ENCODE measurements at places on chromosomes 16 and 17.
A peak's percentile ranks its signal among the peaks of the same experiment; 100 is the strongest.

DNA sequence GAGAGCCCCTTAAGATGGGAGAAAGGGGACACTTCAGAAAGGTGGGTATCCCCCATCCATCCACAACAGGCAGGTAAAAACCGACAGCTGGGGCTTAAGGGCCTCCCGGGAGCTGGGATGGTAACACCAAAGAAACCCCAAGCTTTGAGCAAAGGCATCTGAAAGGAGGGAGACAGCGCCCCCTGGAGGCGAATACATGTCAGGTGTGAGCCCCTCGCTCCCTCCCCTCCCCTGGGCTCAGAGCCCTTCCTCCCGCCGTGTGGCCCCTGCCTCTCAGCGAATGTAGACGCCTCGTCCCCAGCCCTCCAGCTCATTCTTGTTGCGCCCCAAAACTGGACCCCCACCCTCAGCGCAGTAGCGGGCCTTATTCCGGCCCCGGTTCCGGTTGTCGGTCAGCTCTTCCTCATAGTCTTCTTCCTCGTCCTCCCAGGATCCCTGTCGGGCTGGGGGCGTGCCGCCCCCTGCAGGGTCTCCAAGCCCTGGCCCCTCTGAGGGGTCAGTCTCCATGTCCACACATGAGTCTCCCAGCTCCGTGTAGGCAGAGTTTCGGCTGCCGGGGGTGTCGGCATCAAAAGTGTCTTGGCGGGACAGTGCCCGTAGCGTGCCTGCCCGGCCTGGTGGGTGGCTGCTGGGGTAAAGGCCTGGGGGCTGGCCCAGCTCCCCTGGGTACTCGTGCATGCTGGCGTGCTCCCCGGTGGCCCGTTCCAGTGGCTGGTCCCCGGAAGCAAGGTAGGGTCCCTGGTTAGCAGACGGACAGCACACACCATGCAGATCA is 9.1 kb upstream of the ARL5C start:
- DNase-seq, result peak; percentile 63

DNA sequence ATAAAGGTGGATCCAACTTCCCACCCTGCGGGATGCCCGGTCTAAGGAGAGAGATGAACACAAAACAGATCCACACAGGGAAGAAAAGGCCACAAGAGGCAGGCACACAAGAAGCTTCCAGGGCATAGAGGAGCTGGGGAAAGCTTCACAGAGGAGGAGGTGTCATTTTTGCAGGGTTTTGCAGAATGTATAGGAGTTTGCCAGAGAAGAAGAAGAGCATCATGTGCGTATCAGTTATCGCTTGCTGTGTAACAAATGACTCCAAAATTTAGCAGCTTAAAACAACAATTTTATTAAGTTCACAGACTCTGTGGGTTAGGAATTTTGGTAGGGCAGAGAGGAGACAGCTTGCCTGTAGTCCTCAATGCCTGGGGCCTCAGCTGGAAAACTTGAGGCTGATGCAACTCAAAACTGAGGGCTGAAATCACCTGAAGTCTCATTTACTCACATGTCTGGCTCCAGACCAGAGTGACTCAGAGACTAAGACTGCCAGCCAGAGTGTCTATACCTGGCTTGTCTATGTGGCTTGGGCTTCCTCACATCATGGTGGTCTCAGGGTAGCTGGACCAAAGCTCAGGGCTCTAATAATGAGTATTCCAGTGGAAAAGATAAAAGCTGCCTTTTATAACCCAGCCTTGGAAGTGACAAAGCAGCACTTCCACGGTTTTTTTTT is 33.9 kb upstream of the ZNF423 start:
- DNase-seq, result no peak

DNA sequence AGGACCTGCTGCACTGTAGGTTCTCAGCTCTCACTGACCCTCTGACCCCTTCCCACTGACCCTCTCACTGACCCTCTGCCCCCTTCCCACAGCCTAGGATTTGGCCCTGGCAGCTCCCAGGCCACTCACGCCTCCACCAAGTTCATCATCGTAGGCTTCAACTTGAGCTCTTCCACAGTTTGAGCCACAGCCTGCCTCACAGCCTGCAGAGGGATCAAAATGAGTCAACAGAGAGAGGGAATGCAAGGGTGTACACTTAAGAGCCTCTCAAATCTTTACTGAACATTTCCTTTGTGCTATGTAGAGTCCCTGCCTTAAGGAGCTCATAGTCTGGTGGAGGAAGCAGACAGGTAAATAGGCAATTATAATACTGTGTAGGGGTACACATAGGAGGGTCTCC is 12.1 kb downstream of the HEATR9 start:
- DNase-seq, result no peak

GRCh38 chr16:79497606-79498350 is 102.8 kb downstream of the MAF start:
- DNase-seq, result no peak

DNA sequence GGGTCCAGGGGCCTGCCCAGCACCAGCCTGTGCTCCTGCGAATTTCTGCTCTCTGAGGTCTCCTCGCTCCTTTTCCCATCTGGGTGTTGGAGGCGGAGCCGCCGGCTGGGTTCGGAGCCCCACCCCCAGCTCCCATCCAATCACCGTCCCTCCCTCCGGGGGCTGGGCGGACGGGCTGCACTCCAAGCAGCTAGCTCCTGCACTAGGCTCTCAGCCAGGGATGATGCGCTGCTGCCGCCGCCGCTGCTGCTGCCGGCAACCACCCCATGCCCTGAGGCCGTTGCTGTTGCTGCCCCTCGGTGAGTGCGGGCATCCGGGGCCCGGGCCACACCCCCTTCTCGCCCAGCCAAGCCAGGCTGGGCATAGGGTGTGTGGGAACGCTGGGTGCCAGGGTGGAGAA is at the start of gene NRN1L:
Gene NRN1L, plus strand, starts transcription at position 202 of the 400 bp plus-strand sequence. Its CDS starts 19 bp downstream, at position 221.
- DNase-seq, result no peak

- no peak for DNase-seq
Measured at GRCh38 chr16:4372001-4372577, 441 bp downstream of the VASN start.

DNA sequence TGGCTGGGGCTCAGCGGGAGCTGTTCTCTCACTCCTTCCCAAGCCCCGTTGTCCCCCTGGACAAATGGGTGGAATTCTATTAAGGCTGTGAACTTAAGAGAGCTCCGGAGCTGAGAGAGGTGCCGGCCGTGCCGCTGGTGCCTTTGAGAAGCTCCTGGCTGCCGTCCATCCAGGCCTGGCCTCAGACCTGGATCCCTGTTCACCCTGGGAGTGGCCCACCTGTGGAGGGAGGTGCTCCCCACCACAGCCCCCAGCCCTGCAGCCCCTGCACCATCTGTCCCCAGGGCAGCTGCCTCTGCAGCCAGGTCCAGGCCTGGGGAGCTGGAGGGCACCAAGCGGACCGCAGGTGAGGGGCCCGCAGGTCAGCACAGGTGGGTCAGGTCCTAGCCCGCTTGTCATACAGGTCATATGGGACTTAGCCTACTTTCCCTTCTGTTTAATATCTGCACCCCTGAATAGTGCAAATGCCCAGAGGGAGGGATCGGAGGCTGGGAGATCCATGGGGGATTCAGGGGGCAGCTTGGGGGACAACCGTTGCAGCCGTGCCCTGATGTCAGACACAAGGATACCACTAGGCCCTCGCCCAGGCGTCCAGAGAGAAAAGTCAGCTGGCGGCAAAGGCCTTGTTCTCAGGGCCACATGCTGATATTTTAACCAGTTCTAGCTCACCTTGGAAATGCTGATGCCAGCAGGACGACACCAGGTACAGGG is 15.2 kb upstream of the METRNL start:
- no peak for DNase-seq

DNA sequence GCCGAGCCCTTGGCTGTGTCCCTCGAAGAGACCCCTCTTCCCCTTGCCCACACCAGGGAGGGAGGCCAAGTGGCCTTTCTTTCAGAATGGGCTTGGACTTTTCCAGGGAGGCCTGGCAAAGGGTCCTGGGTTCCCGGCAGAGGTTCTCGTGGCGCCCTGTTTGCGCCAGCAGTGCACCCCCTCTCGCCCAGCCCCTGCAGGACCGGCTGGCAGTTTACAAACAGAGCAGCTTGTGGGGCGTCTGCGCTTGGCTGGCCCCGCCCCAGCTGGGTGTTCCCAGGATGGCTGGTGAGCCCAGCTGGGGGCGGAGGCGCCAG is 137.8 kb upstream of the CIBAR2 start:
- no peak for DNase-seq

- DNase-seq, result no peak
Measured at GRCh38 chr17:77365584-77366186, 224.9 kb downstream of the SEC14L1 start.

DNA sequence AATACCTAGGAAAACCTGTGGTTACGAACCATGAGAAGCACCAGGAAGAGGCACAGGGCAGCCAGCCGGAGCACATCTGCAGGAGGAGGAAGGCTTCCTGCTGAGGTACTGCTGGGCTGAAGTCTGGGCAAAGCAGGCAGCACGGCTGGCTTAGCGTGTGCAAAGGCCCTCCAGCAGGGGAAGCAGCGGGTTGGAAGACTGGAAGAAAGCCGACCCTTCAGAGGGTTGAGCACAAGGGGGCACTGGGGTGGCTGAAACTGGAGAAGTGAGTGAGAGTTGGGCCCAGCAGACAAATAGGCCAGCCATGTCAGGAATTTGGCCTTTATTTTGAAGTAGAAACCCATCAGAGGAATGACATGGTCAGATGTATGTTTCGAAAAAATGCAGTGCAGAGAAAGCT is 12.1 kb upstream of the HSD3B7 start:
- DNase-seq, result no peak

DNA sequence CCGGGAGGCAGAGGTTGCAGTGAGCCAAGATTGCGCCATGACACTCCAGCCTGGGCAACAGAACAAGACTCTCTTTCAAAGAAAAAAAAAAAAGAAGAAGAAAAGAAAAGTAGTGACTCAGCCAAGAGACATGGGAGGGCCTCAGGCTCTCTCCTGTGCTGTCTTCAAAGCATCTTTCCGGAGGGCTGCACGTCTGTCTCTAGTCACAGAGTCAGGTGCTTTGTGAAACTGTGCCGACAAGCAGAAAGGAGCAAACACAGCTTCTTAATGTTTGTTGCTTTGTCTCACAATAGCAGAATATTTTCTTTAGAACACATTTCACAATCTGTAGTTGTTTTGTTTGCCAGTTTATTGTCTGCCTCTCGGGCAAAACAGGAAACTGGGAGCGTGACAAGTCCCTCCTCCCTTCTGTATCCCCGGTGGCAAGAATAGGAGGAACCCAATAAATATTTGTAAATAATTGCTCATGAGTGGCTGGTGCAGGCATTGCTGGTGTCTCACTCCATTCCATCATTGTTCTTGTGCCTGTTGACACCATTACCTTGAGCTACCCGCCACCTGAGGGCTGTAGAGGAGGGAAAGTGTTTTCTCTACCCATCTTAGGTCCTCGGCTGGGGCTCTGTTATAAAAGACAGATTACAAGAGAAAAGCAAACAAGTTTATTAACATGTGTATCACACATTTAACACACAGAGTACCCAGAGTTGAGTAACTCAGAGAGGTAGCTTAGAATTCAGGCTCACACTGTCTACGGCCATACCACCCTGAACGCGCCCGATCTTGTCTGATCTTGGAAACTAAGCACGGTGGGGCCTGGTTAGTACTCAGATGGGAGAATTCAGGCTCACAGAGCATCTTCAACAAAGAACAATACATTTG is 5.5 kb downstream of the GAST start:
- no peak for DNase-seq

DNA sequence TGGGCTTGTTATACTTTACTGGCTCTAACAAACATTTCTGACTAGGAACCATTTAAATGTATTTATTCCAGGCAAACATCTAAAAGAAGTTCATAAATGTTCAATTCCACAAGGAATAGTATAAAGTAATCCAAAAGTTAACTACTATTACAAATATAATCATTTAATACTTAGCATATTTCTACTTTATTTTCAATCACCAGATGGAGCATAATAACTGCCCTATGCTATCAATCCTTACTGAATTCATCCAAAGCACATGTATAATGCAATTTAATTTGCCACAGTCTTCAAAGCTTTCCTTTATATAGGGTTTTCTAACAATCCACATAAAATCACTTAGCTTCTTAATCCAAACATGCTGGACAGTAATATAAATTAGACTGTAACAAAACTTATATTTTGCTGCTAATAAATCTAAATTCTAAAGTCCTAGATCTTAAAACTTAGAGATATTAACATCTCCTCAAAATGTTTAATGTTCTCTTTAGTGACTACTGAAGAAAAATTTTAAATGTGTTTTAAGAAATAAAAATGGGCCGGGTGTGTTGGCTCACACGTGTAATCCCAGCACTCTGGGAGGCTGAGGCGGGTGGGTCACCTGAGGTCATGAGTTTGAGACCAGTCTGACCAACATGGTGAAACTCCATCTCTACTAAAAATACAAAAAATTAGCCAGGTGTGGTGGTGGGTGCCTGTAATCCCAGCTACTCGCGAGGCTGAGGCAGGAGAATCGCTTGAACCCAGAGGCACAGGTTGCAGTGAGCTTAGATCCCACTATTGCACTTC is 5.9 kb downstream of the MEIOB start:
- no peak for DNase-seq
